Jurkat, Clone E6-1 (cell line): ENCODE measurements at places on chromosomes 13 and 19.
A peak's percentile ranks its signal among the peaks of the same experiment; 100 is the strongest.

DNA sequence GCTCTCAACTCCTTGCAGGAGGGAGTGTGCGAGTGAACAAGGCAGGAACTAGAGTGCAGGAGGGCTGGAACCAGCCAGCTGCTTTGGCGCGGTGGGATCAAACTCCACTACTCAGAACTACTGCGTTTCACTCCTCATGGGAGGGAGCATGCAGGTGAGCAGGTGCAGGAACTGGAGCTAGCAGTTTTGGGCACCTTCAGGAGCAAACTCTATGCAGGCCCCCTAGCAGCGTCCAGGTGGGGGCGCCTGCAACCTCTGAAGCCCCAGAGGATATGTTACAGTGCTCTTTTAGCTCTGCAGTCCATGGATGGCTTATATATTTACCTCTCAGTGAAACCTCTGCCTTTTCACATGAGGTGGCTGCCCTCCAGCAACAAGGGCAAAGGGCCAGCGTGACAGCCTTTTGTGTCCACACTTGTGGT, 1303.4 kb downstream of the PCDH9 start:
- DNase-seq: no peak

- DNase-seq: peak; percentile 68
These were observed 10.4 kb upstream of the GPR32 start for GRCh38 chr19:50759886-50760285.

DNA sequence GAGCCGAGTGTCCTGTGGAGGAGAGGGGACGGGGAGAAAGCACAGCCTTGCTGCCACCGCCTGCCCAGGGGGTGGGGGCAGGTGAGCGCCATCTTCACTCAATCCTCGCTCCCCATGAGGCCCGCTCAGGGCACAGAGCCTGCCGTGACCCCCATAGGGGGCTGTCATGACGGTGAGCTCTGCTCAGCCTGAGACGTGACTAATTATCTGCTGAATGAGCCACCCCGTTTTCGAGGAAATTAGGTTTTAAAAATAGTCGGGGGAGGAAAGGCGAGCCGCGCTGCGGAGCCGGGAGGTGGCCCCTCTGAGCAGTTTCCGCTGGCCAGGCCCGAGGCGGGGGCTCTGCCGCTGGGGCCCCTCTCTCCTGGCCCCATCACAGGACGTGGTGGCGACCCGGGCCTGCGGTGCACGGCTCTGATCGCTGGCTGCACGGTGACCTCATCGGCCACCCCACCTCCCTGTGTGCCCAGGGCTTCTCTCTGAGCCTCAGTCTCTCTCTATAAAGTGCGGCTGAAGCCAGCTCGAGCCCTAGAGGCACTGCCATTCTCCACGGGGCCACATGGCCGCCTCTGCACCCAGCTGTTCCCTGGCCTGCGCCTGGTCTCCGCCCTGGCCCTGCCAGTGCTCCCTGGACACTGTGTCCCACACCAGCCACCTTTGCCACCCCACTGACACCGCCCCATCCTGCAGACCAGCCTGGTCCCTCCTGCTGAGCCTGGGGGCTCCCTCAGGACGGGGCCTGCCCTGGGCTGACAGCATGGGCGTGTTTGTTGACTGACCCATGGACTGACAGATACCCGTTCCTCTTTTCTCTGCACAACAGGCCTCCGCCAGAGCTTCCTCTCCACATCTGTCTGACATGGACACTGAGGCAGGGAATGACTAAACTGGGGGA, 28.3 kb downstream of the PIP5K1C start:
- DNase-seq: no peak

DNA sequence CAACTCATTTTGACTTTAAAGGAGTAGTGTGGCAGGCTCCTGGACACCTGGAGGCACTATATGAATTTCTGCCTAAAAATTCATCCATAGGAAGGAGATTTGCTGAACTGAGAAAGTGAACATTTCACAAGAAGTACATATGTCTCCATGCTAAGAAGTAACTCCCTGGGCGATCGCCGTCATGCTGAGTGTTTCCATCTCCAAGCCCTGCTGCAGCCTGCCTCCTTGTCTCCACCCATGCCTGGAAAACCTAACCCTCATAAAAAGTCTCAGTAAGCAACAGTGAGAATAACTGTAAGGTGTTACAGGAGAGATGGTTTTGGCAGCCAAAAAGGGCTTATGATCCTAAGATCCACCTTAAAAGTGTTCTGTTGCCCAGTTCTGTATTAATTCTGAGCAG, 251.3 kb downstream of the SHISA2 start:
- DNase-seq: no peak

DNA sequence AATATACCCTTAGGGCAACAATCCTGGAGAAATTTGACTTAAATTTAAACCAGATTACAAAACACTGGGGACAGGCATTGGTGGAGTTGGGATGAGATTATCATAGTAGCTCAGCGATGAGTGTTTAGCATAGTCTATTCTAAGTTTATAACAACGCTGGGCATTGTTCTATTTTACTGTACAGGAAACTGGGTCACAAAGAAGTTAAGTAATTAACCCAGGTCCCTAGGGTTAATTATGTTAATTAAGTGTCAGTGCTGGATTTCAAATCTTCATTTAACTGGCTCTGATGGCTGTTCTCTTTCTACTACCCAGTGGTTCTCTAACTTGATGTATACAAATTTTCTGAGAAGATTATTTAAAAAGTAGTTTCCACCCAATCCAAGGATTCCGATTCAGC, 388.9 kb downstream of the KCNRG start:
- DNase-seq: no peak

- peak; percentile 14 for DNase-seq
These were observed 21.0 kb upstream of the SERP2 start for GRCh38 chr13:44352671-44353070.

GRCh38 chr13:20580257-20580656, 13.3 kb downstream of the IFT88 start:
- no peak for DNase-seq

GRCh38 chr13:43074824-43075510, 51.6 kb downstream of the DNAJC15 start:
- DNase-seq: no peak
